ENCODE measurements at places on chromosomes 2 and 18. TPM values are rescaled to one million over a fixed set of nuclear protein-coding genes. Genes with fewer than 3 reads are reported as not detected.

The TTN gene
- under 0.01 TPM for total RNA-seq

The UGT1A7 gene
- not detected for total RNA-seq

The C1D gene
- total RNA-seq: 8.9 TPM

The UPP2 gene
- total RNA-seq: not detected

The TRIM54 gene
- not detected for total RNA-seq

The FAM237A gene
- not detected for total RNA-seq

The SETBP1 gene
- 0.67 TPM for total RNA-seq

The LGALSL gene
- 3.6 TPM for total RNA-seq

The FLACC1 gene
- total RNA-seq: not detected

The TGFA gene
- not detected for total RNA-seq

The G6PC2 gene
- total RNA-seq: not detected

The PFN4 gene
- 0.17 TPM for total RNA-seq

The CNOT9 gene
- 68.4 TPM for total RNA-seq

The GRHL1 gene
- 0.50 TPM for total RNA-seq

The TCF23 gene
- not detected for total RNA-seq

The KCNG3 gene
- not detected for total RNA-seq

The SKOR2 gene
- not detected for total RNA-seq

The VIT gene
- total RNA-seq: not detected

The CAMKMT gene
- 2.5 TPM for total RNA-seq

The ZBTB7C gene
- total RNA-seq: not detected

The EFHD1 gene
- total RNA-seq: 0.45 TPM

The ATP6V1B1 gene
- 4.4 TPM for total RNA-seq
